ENCODE measurements at places on chromosomes 3 and 15.

GRCh38 chr3:169668072-169668956, 4.8 kb upstream of the MECOM start:
- DNase-seq = no peak

DNA sequence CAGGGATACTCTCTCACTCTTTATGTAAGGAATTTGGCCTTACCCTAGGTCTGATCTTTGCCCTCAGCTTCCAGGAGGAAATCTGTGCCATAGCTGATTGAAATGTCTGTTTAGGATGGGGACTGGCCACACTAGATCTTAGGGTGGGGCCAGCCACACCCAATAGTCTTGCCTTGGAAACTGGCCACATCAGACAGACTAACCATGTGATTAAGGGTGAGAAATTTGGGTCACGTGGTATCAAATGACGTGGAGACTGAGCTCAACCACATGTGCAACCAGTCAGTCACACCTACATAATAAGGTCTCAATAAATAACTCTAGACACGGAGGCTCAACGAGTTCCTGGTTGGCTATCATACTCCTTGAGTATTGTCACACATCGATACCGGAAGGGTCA, 113.5 kb downstream of the CNTN3 start:
- no peak for DNase-seq

DNA sequence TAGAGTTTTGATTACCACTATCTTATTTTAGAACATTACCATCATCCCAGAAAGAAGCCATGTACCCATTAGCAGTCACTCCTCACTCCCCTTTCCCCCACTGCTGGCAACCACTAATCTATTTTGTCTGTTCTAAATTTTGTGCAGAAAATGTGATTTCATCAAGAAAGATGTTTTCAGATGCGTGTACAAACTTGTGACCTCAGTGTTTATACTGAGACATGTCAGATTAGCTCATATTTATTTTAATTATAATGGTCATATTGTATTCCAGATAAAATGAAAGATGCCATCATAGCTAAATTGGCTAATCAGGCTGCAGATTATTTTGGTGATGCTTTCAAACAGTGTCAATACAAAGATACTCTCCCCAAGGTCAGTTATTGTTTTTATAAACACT, 27.8 kb downstream of the PDCD6IP start:
- DNase-seq = no peak

DNA sequence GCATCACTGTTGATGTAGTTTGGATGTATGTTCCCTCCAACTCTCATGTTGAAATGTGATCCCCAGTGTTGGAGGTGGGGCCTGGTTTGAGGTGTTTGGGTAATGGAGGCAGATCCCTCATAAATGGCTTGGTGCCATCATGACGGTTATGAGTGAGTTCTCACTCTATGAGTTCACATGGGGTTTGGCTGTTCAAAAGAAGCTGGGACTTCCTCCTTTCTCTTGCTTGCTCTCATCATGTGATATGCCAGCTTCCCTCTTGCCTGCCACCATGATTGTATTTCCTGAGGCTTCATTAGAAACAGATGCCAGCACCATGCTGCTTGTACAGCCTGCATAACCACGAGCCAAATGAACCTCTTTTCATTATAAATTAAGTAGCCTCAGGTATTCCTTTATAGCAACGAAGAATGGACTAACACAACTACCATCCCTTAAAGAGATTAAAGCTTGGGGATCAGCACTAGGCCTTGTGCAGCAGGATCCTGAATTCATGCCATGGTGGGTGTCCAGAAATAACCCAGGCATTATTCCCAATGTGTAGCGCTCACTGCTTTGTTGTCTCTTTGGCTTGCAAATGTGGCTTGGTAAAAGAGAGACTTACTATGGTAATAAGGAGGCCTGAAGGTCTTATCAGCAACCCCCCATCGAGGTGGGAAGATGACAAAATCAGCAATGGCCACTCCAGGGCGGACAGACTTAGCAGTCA, 41.9 kb downstream of the NDUFB4 start:
- no peak for DNase-seq

DNA sequence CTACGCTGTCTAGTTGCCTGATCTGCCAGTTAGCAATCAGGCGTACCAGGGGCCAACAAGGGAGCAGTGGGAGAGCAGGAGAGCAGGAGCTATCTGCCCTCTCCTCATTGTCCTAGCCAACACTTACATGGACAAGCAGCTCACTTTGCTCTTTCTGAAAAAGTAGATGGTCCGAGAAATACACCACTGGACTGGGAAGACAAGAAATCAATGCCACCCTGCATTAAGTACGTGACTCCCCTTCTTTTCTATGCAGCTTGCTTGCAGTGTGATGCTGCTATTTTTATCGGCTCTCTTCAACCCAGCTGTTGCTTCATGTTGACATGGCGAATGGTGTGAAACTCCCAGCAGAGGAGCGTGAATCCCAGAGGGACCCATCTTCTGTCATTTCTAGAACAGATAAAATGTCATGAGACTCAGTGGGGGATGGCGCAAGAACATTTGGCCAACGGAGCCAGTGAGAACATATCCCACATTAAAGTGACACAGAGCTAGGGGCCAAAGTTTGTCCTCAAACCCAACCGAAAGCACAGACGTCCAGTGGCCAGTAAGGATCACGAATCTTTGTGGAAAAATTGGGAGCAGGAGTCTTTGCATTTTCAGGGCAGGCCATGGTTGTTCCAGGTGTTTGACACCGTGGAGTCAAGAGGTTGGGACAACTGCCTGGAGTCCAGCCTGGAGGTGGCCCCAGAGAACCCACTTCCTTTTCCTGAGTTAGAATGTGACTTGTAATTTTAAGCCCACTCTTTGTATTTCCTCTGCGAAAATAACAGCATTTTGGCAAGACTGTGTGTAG, 53.7 kb upstream of the MEF2A start:
- no peak for DNase-seq

GRCh38 chr3:65018801-65019200, 331.0 kb upstream of the ADAMTS9 start:
- no peak for DNase-seq

DNA sequence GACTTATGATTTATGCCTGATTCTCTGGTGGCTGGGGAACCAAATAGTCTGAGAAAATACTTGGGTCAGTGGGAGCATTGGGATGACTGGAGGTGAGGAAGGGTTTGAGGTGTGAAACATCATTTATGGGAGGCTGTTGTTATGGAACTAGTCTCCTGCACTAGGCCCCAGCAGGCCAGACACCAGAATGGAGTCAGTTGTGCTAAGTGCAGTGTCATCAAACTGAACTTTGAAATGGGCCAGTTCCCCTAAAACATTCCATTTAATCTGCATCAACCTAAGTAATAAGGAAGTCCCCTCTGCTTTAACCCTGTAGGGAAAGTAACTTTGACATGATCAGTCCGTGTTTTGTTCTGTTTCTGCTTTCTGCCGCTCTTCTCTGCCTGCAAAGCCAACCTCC, 44.9 kb upstream of the KLHL25 start:
- DNase-seq = no peak

- no peak for DNase-seq
Measured at GRCh38 chr3:171348121-171348520, 112.1 kb downstream of the TNIK start.

- DNase-seq = no peak
Measured at GRCh38 chr3:120093119-120093910, 932 bp downstream of the GSK3B start.

GRCh38 chr3:77539014-77539413, 499.1 kb downstream of the ROBO2 start:
- no peak for DNase-seq

GRCh38 chr3:149277331-149277813, 55.7 kb upstream of the CP start:
- peak; percentile 90 for DNase-seq

- no peak for DNase-seq
Measured at GRCh38 chr3:132773071-132773619, 50.9 kb upstream of the NPHP3 start.

- DNase-seq = no peak
Measured at GRCh38 chr3:64179249-64179648, 46.0 kb downstream of the PRICKLE2 start.

DNA sequence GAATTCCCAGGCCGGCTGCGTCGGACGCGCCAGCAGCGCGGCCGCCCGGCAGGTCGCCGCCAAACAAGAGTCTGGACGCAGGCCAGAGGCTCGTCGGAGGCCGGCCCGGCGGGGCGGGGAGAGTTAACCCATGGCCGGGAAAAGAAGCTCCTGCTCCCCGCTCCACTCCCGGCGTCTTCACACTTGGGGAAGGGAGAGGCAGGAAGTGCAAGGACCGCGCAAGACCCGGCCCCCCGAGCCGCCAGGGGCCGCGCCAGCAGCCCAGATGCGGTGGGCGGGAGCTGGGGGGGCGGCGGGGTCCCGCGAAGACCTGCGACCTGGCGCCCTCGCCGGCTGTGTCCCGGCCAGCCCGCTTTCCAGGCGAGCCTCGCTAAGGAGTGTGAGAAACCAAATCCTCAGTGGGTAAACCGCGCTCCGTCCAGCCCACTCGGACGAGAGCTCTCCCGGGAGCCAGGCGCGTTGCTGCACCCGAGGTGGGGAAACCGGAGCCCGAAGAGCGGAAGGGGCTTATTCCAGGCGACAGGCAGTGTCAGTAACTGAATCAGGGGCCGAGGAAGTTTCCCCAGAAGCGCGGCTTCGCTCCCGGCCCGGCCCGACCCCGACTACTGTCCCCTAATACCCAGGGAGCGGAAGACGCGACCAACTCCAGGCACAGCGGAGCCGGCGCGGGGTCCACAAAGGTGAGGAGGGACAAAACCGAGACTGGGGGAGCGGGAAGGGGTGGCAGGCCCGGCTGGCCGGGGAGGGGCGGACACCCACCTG, 721 bp downstream of the ADAMTS7 start:
- no peak for DNase-seq

DNA sequence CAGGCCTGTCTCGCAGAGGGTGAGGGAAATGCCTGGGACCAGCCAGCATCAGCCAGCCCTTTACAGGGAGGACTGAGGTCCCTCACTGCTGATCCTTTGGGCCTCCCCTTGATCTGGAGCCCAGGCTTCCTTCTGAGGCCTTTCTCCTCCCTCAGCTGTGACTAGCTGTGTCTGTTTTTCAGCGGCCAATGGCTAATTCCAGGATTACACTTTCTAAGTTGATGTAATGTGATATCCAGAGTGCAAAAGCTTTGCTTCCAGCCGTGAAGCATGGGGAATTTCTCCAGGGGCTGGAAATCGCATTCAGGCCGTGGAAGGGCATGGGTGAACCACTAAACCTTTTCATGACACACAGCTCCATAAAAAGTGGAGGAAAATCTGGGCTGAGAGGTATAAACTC, 157.6 kb downstream of the SHQ1 start:
- DNase-seq = no peak

DNA sequence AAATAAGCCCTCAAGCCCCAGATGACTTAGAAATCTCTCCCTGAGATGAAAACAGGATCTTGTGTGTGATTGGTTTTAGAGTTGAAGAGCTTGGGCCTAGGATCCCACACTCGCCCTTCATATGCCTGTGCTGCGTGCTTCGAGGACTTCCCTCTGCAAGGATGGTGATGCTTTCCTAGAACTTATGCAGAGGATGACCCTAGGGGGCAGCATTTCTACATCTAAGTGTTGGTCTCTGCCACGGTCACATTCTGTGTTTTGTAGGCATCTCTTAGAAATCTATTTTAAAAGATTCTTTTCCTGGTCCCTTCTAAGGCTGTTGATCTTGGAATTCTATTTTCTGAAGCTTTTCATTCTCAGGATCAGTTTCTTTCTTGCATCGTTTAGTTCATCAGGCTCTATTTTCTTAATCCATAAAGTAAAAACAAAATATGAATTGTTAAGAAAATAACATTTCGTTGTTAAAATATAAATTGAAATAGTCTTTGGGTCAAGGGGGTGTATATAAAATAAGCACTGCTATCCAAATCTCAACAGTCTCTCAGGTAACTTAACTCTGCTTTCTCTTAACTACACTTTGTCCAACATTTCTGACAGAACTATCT, 45.7 kb downstream of the WDR76 start:
- peak; percentile 21 for DNase-seq

- no peak for DNase-seq
Measured at GRCh38 chr15:60374209-60374608, 23.6 kb downstream of the ANXA2 start.
